GM23248 (cell line): ENCODE measurements at places on chromosomes 4 and X. TPM values are rescaled to one million over a fixed set of nuclear protein-coding genes. Genes with fewer than 3 reads are reported as not detected.

DNA sequence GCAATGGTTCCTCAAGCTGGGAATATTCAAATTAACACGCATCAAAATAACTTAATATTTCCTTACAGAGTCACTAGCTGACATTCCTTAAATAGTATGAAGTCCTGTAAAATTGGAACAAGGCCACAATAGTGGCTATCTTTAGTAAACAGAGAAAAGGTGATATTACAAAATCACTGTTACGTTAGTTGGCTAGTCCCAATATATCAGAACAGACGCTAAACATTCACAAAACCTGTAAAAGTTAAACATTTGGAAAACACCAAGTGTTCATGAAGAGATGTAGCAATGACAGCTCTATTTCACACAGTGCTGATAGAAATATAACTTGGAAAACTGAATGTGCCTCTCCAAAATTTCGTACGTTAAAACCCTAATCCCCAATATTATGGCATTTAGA, 61.0 kb upstream of the FAM47C start:
- DNase-seq: no peak

- peak; percentile 59 for DNase-seq
Observed at GRCh38 chrX:11787564-11787963, 29.5 kb downstream of the MSL3 start.

DNA sequence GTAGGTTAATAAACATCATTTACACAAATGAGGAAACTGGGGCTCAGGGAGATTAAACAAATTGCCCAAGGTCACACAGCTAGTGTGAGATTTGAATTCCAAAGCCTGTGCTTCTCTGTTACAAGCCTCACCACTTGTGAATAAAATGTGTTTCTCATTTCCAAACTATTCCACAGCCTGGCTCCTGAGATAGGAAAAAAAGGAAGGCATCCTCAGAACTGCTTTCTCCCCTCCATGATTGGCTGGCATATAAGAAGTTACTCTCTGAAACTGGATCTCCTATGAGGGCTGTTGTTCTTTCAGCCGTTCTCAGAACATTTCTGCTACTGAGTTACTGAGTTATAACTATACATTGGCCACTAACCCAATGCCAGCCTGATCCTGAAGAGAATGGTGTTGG, 237.9 kb downstream of the MAML3 start:
- peak; percentile 23 for DNase-seq

GRCh38 chr4:61489927-61490326, 289.8 kb downstream of the ADGRL3 start:
- no peak for DNase-seq

GRCh38 chrX:38701073-38701472, 100.2 kb upstream of the MID1IP1 start:
- no peak for DNase-seq

GRCh38 chrX:13110433-13111324, 66.3 kb upstream of the FAM9C start:
- peak; percentile 85 for DNase-seq

Gene GPR50
- total RNA-seq: not detected in 2 replicates

Gene TMEM156
- total RNA-seq: not detected in 2 replicates

DNA sequence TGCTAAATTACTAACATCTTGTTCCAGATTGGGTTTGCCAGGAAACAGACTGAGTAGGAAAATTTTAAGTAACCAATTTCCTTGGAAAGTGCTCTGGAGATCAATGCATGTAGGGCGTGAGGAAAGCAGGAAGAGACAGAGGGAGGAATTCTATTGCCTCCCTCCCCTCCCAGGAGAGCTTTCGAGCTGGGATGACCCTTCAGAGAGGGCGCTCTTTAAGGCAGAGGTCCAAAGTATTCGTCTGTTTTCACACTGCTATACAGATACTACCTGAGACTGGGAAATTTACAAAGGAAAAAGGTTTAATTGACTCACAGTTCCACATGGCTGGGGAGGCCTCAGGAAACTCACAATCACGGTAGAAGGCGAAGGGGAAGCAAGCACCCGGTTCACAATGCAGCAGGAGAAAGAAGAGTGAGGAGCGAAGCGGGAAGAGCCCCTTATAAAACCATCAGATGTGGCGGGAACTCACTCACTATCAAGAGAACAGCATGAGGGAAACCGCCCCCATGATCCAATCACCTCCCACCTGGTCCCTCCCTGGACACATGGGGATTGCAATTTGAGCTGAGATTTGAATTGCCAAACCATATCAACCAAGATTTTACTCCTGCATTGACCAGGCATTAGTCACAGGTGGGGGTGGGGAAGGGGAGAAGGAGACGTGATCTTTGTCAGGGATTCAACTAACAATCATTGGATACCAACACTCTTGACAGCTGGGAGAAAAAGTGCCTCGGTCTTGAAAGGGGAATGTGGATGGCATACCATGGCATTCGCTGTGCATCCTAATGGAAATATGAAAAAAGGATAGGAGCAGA, 63.8 kb downstream of the SLITRK2 start:
- no peak for DNase-seq

DNA sequence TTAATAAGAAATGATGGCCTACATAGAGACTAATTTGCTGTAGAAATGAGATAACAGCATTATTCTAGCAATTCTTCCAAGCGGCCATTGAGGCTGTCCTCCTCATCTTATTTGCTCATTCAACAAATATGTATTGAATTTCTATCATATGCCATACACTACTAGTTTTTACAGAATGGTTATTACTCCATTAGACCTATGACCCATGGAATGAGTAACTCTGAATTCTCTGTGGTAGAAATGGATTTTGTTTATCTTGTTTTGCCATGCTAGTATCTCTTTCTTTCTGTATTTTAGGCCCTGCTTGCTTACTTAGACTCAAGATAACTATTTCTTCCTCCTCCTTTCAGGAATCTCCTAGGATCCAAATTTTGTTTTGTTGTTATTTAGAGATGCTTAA, 103.5 kb downstream of the RPA4 start:
- peak; percentile 26 for DNase-seq

DNA sequence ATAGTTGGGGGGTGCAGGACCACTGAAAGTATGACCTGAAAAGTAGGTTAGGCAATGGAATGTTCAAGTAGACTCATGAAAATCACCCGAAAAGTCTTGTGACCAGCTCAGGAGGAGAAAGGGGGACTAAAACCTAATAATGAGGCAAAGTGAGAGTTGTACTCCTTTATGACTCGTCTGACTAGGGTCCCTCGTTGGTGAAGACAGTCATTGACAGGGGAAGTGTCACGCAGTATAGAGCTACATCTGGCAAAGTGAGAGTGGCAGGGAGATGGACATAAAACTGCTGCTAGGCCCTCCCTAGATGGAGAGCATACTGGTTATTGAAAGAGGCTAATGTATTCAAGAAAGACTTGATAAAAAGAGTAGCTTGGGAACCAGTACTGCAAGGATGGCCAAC, 20.5 kb downstream of the OTUD6A start:
- no peak for DNase-seq

Gene TNIP2
- total RNA-seq: 55.2 and 64.6 TPM in 2 replicates

- peak; percentile 69 for DNase-seq
Observed at GRCh38 chr4:1035510-1035909, 24.1 kb downstream of the FGFRL1 start.

Gene SMARCA1
- total RNA-seq: 36.9 and 40.7 TPM in 2 replicates

DNA sequence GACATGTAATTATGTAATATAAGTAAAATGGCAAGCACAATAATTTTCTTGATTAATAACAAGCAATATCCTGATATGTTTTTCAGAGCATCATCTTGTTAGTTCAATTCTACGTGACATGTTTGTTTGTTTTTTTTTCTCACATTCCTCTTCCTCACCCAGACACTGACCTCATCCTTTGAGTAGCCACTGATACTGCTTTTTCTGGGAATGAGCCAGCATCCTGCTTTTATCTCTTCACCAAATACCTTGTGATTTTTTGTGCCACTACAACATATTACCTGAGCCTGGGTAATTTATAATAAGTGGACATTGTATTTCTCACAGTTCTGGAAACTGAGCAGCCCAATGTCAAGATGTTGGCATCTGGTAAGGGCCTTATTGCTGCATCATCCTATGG, 484.0 kb downstream of the NAF1 start:
- DNase-seq: no peak

- DNase-seq: peak; percentile 78
Observed at GRCh38 chrX:123424546-123424945, 240.5 kb downstream of the GRIA3 start.

DNA sequence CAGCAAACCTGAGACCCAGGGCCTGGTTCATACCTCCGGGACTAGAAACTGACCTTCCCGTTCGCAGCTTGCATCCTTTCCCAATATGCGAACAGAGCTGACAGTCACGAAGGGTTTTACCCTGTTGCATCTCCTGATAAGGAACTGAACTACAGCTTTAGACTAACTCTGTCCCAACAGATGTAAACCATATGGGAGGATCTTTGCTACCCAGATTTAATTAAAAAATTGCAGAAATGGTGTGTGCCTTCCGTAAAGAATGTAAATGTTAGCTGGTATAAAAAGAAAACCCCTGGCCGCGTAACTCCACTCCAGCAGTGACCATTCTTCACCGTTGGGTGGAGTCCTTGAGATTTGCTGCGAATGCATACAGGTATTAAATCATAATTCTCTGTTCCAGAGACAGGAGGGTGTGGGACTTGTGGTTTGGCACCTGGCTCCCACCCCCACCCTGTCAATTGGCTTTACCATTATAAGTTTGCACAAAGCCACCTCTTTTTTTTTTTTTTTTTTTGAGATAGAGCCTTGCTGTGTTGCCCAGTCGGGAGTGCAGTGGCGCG, 40.6 kb upstream of the SORCS2 start:
- no peak for DNase-seq

Gene SH3RF1
- 24.9 and 28.3 TPM in 2 replicates for total RNA-seq

- DNase-seq: peak; percentile 72
Observed at GRCh38 chrX:70168238-70169188, 8.8 kb upstream of the DGAT2L6 start.

Gene ITGB1BP2
- 0.22 and 0.25 TPM in 2 replicates for total RNA-seq

DNA sequence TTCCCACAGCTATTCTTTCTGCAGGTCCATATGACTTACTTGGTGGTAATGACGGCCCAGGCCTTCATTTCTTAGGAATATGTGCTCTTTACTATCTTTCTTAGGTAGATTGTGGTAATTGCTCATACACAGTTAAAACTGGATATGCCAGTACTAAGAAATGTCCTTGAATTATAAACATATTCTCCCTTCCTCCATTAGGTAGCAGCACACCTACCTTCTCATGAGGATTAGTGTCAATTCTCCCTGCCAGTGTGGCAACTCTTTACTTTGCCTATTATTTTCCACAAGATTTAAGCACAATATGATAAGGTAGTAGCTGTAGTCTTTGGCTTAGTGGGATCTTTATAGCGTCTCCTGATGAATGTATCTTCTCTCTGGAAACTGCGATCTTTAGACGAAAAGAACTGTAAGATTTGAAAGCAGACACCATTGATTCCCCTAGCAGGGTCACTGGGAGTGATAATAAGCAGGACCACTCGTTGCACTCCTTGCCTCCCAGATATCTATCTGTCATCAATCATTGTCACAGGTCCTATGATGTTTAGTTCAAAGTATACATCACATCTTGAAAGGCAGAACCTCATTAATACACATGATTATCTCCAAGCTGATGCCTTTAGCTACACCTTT, 1240.7 kb downstream of the C4orf33 start:
- peak; percentile 30 for DNase-seq

GRCh38 chrX:19839770-19840254, 47.6 kb downstream of the SH3KBP1 start:
- no peak for DNase-seq

- DNase-seq: no peak
Observed at GRCh38 chrX:295136-295535, 14.0 kb downstream of the PLCXD1 start.

GRCh38 chr4:93384241-93384640, 444.3 kb upstream of the ATOH1 start:
- no peak for DNase-seq

- DNase-seq: no peak
Observed at GRCh38 chr4:42649870-42650269, 7.0 kb downstream of the ATP8A1 start.

GRCh38 chrX:84248226-84248625, 60.2 kb upstream of the RPS6KA6 start:
- peak; percentile 73 for DNase-seq

Gene LRP2BP
- total RNA-seq: 0.13 TPM in 1 of 2 replicates, not detected in the other

- no peak for DNase-seq
Observed at GRCh38 chr4:1739358-1739757, 18.0 kb downstream of the TACC3 start.

Gene VSIG1
- not detected in 2 replicates for total RNA-seq

DNA sequence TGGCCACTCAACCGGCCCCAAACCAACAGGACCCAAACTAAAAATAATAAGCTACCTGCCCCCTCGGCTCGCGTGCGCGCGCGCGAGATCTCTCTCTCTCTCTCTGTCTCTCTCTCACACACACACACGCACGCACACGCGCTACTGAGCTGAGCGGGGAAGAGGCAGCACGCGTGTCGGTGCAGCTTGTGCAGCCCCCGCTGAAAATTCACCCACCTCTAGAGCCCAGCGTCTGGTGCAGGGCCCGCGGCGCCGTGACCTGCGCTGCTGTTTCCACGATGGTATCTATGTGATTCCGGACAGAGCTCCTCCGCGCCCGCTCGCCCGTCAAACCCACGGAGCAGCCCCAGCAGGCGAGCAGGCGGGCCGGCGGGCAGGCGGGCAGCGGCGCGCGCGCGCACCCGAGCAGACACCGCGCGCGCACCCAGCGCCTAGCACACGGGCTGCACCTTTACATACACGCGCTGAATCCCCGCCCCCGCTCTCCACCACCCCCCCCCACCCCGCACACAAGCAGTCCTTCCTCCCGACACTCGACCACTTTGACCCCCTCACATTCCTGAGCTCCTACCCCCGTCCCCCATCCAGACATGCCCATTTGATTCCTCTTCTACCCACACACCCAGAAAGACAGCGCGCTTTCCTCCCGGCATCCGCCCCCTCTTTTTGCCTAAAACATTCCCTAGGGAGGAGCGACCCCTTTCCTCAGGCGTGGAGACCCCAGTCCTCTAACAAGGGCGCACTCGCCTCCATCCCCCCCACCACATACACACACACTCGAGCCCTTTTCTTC, 1.0 kb downstream of the SLITRK4 start:
- DNase-seq: no peak

Gene ESX1
- not detected in 2 replicates for total RNA-seq

Gene AGA
- 60.2 and 68.7 TPM in 2 replicates for total RNA-seq

DNA sequence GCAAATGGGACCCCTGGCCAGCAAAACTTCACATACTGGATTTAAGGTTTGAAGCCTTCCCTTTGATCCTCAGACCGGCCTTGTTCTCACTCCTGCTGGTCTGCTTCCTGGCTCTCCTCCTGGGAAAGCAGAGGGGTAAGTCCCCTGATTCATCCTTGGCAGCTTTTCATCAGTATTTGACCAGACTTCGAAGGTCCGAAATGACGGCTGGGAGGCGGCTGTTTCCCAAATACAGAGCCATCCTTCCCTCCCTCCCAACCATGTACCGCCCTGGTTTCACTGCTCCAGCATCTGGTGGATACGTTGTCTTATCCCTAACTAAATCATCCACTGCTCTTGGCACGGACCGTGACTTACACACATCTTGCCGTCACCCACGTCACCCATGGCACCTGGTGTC, 265.5 kb downstream of the BCOR start:
- DNase-seq: no peak

Gene NRK
- total RNA-seq: not detected in 2 replicates

Gene C4orf17
- total RNA-seq: not detected in 2 replicates

GRCh38 chr4:38791010-38791409, 8.2 kb upstream of the TLR10 start:
- DNase-seq: no peak
